ENCODE measurements at places on chromosomes 16 and 17.

GRCh38 chr16:50195276-50195675 is 42.2 kb downstream of the TENT4B start:
- no peak for DNase-seq

DNA sequence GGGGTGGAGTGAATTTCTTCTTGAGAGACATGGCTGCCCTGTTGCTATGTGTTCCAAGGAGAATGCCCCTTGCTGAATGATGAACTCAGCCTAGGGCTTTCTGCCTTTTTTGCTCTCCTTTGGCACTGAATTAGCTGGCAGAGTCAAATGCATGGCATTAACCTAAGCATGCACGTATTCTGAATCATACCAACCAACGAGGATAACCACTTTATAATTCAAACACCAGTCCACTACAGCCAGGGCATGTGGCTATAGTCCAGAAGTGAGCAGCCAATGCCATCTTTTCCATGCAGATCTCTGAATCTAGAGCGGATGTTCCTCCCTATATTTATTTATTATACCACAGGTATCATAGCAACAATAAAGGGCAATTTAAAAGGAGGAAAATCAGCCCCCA is 15.7 kb downstream of the TMIGD1 start:
- no peak for DNase-seq

DNA sequence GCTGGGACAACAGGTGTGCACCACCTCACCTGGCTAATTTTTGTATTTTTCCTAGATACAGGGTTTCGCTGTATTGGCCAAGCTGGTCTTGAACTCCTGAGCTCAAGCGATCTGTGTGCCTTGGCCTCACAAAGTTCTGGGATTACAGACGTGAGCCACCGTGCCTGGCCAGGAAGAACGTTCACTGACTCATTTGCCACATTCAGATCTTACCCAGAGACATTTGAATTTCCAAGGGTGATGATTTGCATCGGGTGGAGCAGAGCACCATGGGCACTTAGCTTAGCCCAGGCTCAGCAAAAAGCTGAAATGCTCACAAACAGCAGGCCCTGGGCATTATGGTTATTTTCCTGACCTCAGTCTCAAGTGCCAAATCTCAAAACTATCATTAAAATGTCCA is 14.5 kb upstream of the ADORA2B start:
- DNase-seq, result no peak

DNA sequence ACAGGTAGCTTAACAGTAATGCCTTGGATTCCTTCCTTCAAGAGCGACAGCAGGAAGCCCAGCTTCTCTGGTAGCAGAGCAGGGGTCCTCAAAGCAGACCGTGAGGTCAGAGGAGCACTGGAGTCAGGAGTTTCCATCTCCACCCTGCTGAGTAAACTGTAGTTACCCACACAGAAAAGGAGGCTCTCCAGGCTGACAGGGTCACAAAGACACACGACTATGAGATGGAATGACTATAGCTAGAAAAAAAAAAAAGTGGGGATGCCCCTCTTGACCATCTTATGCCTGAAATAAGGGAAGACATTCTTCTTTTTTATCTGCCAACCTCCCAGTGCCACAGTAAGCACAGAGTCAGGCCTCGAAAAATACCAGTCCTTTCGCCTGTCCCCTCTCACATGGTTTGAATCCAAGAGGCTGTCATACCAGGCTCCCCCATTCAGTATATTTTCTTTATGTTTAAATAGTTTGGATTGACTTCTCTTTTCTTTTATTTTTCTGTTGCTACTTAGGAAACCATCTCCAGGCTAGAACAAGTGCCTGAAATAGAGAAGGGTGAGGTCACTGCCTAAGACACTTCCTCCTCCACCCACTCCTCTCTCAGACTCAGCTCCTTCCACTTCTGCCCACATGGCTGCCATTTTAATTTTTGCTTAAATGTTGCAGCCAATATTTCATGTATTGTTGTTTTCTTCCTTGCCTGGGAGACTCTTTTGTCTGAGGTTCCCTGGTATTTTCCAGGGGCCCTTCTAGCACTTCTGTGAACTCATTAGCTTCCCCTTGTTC is 707.4 kb downstream of the MAF start:
- no peak for DNase-seq

GRCh38 chr17:81489012-81489997 is 23.3 kb downstream of the ACTG1 start:
- no peak for DNase-seq

Measured in HL-60 (cell line).